ENCODE measurements at places on chromosomes 11 and 22.
A peak's percentile ranks its signal among the peaks of the same experiment; 100 is the strongest.

GRCh38 chr22:20979243-20979809 is 2.8 kb upstream of the LZTR1 start:
- no peak for DNase-seq

DNA sequence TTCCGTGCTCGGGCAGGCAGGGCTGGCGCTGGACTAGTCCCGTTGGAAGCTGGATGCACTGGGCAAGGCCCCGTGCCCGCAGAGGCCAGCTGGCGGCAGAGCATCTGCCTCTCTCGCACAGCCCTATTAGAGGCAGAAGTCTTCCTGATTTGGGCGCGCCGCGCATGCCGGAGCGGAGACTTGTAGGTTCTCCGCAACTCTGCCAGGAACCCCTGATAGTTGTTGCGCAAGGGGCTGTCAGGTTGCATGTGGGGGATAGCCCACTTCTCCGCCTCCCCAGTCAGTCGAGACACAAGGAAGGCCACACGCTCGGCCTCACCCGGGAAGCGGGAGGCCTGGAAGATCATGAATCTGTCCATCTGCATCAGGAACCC is 1.2 kb downstream of the RTL6 start:
- DNase-seq, result no peak

GRCh38 chr11:115117956-115118493 is 386.2 kb downstream of the CADM1 start:
- no peak for DNase-seq

DNA sequence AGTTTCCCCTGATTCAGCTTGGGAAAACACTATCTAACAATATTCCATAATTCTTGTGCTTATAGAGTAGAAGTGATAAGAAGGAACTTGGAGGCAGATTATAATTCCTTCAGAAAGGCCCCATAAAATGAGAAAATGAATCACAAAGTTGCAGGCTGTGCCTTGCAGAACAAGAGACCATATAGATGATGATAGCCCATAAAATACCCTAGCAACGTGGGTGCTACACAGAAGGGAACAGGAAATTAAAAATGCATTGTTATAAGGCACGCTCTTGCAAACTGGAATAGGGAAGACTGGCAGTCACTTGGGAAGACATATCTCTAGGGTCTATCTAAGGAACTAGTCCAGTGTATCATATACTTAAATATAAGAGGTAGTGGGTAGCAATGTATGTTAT is 67.6 kb downstream of the KIF18A start:
- no peak for DNase-seq

- DNase-seq, result no peak
Measured at GRCh38 chr22:40036126-40036525, 41.4 kb downstream of the FAM83F start.

GRCh38 chr11:116829525-116830183 is at the start of gene APOC3:
APOC3 (plus strand) TSS chr11:116829907; CDS start chr11:116830583, 676 bp downstream.
- no peak for DNase-seq

GRCh38 chr22:37520776-37521191 is 1.6 kb upstream of the CARD10 start:
- no peak for DNase-seq

DNA sequence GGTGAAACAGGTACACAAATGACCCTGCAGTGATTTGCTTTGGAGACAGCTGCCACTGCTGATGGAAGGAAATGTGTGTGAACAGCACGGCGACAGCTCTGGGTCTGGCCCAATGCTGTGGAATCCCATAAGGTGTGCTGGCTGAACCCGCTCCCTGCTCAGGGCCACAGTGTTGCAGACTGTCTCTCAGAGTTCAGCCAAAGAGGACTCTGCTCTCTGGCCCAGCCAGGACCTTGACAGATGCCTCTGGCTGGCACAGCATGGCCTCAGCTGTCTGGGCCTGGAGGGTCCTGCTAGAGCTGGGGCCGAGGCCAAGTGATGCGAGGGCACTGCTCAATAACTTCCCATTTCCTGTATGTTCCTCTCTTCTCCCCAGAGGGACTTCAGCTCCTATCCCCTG is 5.3 kb upstream of the ABCC8 start:
- no peak for DNase-seq

- no peak for DNase-seq
Measured at GRCh38 chr11:27228232-27228905, 134.6 kb downstream of the CCDC34 start.

DNA sequence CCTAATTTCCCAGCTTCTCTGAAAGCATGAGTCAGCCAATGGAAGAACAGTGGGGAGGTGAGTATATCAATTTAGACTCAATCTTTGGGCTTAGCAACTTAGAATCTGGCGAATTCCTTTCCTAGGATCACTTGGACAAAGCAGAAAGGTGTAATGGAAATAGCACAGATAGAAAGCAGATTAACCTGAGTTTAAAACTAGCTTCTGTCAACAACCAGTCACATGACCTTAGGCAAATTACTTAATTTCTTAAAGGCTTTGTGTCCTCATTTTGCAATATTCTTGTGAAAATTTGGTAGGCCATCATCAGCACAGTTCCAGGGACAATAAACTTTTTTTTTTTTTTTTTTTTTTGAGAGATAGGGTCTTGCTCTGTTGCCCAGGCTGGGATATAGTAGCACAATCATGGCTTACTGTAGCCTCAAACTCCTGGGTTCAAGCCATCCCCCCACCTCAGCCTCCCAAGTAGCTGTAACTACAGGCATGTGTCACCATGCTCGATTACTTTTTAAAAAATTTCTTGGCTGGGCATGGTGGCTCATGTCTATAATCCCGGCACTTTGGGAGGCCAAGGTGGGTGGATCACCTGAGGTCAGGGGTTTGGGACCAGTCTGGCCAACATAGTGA is 40.8 kb upstream of the PCF11 start:
- DNase-seq, result no peak

GRCh38 chr11:8640267-8640906 is 42.1 kb downstream of the TRIM66 start:
- no peak for DNase-seq

- no peak for DNase-seq
Measured at GRCh38 chr22:20258584-20259326, 9.4 kb downstream of the RTN4R start.

DNA sequence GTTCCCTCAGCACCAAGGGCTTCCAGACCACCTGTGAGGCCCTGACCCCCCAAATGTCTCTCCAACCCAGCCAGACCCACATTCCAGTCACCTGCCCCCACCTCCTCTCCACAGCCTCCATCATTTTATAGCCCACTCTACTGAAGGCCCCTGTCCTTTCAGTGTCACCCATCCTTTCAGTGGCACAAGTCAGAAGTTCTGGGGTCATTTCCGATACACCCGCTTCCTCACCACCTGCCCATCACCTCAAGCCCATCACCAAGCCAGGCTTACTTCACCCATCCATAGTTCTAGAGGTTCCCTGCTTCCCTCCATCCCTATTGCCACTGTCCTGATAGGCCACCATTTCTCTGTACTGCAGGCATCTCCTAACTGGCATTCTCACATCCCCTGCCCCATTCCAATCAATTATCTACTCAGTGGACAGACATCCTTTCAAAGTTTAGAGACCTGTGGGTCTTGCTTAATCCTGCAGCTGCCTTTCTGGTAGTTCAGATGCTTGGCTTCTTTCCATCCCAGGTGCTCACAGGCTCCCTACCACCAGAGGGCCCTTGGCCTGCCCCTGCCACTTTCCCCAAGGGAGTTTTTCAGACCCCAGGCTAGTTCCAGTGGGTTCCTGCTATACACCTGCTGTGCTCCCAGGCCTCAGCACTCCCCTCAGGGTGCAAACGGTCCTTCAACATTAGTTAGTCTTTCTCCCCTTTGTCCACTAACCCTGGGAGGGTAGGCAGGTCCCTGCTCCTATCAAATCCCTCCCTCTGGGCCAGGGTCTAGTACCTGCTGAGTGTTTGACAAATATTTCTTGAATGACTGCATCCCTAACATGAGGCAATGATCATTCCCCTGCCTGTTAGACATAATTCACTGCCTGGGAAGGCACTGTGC is 7.6 kb downstream of the KCNQ1OT1 start:
- no peak for DNase-seq

DNA sequence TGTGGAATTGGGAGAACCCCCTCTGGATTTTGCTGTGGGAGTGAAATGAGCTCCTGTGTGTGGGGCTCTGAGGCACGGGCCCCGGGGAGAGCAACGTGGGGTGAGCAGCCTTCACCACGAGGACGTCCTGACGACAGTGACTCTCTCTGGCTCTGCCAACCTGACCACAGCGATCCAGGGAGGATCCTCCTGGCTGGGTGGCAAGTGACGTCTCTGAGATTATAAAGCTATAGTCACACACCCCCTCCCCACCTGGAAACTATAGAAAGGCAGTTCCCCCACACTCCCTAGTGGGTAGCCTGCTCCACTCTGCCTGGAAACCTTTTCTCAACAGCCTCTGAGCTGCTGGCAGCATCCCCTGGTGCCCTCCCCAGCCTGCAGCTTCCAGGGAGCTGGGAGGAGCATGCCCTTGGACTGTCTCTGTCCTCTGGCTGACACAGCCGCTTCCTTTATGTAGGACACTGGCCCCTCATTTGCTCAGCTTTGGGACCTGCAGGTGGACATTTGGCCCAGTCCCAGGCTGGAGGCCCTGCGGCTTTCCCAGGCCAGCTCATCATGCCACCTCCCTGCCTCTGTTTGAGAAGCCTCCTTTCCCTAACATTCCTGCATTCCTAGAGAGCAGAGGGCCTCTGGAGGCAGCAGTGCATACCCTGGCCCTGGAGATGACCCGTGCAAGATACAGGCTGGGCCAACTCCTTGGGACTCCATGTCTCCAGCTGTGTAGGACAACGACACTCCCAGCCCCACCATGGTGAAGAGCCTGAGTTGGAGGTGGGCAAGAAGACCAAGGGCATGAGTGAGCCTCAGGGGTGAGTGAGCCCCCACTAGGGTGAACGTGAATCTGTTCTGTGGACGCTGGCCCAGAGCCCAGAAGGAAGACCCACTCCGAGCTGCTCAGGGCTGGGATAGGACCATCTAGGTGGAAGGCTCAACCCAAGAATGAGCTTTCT is 314.0 kb downstream of the NTM start:
- peak; percentile 58 for DNase-seq

DNA sequence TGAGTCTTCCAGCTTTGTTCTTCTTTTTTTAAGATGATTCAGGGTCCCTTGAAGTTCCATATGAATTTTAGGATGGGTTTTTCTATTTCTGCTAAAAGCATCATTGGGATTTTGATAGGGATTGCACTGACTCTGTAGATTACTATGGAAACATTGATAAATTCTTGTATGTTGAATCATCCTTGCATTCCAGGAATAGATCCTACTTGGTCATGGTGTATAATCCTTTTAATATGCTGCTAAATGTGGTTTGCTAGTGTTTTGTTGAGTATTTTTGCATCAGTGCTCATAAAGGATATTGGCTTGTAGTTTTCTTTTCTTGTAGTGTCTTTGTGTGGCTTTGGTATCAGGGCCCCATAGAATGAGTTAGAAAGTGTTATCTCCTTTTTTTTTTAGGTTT is 34.9 kb upstream of the PHOX2A start:
- no peak for DNase-seq

DNA sequence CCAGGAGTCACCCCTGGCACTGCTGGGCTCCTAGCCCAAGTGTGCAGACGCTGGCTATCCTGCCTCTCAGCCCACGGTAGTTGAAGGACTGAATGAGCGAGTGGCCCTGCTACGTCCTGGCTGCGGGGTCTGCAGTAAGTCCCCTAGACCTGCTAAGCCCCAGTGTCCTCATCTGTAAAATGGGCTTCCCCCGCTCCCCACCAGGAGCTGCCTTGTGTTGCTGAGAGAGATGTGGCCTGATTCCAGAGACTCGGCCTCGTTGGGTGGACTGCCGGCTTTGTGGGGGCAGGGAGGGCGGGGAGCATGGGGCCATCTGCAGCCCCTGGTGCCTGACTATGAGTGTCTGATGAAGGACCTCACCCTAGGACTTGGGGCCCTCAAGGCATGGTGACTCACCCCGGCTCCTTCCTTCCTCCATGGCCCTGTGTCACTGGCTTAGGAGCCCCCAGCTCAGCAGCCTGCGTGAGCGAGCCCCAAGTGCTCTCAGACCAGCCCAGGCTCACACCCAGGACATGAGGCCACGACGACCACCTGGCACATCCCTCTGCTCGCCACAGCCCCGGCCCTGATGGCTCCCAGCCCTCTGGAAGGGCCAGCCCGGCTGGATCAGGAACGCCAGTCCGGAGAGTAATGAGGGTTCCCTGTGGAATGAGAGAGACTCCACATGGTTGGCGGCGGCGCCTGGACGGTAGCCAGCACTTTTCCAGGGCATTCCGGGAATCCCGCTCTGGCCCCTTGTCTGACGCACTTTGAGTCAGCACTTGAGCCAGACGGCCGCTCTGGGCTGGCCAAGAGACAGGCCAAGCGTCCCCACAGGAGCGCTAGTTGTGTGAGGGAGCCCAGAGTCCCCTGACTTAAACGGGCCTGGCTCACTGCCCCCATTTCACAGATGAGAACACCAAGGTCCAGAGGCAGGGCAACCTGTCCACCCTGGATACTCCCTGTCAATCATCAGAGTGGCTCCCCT is 50.5 kb upstream of the SHISAL1 start:
- DNase-seq, result peak; percentile 96

GRCh38 chr11:10857459-10857708 is 469 bp downstream of the ZBED5 start:
- no peak for DNase-seq

- DNase-seq, result no peak
Measured at GRCh38 chr11:2814751-2815150, 70.8 kb downstream of the CDKN1C start.

- no peak for DNase-seq
Measured at GRCh38 chr11:121634889-121635288, 182.1 kb upstream of the SORL1-AS1 start.

DNA sequence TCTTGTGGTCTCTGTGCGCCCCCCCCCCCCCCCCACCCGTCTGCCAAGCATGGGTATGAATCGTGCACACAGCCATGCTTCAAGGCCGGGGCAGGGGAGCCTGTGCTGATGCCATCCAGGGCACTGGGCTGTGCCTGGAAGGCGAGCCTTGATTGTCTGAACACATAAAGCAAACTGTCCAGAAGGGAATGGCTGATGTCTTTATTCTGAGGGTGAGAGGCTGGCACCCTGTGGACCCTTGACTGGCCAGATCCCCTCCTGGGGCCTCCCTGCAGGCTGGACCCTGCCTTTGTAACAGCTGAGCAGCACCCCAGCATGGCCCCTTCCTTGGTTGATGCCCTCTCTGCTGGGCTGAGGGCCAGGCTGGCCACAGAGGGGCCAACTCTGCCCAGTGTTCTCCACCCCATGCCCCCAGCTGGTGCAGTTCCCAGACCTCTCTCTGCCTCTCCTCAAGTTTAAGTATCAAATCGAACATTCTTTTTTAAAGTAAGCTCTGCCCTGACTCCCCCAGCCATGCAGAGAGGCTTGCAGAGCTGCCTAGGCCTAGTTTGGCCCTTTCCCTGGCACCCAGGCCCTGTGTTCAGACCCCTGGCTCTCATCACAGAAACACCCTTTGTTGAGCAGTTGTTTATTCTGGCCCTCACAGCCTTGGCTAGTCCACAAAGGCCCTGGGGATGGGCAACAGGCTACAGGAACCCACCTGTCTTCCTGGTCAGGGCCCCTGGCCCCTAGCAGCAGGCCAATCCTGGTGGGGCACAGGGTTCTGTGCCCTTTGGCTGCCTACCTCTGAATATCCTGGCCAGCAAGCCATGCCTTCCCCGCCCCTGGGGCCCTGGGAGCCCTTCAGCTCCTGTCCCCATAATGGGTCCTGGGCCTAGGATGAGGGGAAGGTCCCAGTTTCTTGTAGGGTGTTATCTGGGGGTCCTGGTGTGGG is 3.9 kb upstream of the RANBP1 start:
- no peak for DNase-seq

GRCh38 chr11:79263001-79263400 is 177.8 kb downstream of the TENM4 start:
- DNase-seq, result peak; percentile 81

- DNase-seq, result no peak
Measured at GRCh38 chr11:44280257-44280656, 29.7 kb downstream of the ALX4 start.
